ENCODE measurements at places on chromosomes 13 and 19.

DNA sequence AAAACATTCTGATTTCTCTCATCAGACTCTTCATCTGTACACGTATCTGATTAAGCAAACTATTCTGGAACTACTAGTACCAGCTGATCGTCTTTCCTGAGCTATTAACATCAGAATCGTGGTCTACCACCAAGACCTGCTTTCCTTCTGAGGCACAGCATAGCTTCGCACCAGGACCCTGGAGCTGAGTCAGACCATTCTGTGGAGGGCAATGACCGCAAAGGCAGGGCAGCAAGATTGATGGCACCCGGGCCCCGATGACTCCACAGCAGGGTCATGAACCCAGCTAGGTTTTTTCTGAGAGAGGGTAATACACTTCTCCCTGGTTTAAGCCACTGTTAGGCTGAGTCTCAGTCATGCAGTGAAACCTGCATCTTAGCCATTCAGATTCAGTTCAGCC, 158.7 kb upstream of the GPR12 start:
- no peak for DNase-seq

DNA sequence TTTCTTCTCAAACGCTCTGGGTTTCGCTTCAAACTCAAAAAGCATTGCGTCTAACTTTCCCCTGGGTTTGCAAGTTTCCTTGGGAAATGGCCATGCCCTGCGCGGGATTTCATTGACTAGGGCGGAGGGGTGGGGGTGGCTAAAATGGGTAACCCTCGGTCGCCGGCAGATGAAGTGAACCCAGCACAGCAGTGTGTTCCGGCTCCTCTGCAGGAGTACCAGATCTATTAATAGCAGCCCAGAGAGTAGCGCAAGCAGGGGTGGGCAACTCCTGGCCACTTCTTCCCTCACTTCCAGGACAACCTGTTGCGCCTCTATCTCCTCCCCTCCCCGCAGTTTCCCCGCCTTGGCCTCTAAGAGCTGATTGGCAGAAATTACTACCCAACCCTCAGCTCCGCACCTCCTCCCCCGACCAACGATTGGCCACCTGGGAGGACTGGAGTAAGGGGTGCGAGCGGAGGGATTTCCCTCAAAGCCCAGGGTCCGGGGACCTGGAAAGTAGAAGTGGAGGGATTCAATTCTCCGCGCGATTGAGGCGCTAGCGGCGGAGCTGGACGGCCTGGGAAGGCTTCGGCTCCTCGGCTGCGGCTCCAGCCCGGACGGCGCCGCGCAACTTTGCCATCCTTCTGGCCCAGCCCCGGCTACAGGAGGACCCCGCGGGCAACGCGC, at the start of gene FREM2:
Gene FREM2 (plus strand): TSS at position 501 of the 669 bp plus-strand sequence. CDS start 268 bp downstream, outside the sequence.
- DNase-seq: peak; percentile 38

GRCh38 chr13:42272804-42273175, 838 bp downstream of the AKAP11 start:
- DNase-seq: no peak

- no peak for DNase-seq
Observed at GRCh38 chr19:21151460-21151859, 9.6 kb downstream of the ZNF431 start.

GRCh38 chr13:73069206-73069805, 10.5 kb downstream of the KLF5 start:
- no peak for DNase-seq

GRCh38 chr13:23794267-23795161, 94.7 kb downstream of the MIPEP start:
- DNase-seq: no peak

DNA sequence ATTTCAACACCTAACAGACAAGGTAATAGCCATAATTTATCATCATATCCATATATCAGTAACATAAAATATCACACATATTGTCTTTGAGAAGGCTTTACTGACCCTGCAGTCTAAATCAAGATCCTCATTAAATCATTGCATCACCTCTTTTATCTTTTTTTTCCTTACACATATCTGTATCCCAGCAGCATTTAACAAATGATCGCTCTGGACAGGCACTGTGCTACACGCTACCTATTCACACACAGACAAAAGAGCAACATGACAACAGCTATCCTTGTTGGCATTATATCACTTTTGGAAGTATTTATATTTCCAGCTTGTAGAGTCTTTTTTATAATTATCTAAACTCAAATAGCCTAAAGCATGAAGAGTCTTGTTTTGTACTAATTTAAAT, 73.3 kb upstream of the NBEA start:
- no peak for DNase-seq

DNA sequence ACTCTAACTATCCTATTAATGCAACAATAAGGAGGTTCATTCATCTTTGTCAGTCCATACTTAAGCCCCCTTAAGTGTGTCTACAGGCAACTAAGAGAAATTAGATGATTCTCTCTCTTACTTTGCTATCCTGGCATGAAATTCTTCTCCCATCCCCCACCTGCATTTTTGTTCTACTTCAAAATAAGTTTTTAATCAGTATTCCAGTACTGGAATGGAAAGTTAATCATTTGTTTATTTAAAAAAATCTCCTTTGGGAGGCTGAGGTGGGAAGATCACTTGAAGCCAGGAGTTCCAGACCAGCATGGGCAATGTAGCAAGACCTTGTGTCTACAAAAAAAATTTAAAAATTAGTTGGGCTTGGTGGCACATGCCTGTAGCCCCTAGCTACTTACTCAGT, 222.1 kb downstream of the MZT1 start:
- DNase-seq: no peak

DNA sequence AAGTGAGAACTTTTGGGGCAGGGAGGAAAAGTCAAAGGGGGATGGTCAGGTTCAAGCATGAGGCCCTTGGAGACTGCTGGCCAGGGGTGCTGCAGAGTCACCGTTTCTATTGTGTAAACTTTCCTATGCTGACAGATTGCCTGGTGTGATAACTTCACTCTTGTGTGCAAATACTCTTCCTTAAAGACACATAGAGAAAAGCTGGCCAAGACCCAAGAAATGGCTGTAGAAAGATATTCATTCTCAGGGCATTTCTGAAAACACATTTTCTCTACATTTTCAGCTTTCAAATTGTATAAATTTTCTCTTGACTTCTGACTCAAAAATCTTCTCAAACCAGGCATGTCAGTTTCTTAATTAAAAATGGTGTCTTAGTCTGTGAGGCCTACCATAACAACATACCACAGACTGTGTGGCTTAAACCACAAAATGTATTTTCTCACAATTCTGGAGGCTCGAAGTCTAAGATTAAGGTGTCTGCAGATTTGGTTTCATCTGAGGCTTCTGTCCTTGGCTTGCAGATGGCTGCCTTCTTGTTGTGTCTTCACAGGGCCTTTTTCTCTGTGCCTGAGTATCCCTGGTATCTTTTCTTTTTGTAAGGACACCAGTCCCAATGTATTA, 304.5 kb downstream of the KCNRG start:
- no peak for DNase-seq

DNA sequence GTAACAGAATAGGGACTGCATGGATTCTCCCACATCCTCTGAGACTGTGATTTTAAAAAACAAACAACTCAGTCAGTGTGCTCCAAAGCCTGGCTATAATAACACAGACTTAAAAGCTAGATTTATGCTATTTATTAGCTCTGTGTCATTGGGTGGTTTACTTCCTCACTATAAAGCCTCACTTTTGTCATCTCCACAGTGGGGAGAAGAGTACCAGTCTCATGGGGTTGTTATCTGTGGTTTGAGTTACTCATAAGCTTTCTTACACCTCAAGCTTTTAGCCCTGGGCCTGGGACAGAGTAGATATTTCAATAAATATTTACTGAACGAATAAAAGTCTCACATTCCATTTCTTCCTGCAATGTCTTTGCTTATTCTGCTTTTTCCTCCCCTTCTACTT, 5.3 kb downstream of the RNASEH2B start:
- DNase-seq: no peak

DNA sequence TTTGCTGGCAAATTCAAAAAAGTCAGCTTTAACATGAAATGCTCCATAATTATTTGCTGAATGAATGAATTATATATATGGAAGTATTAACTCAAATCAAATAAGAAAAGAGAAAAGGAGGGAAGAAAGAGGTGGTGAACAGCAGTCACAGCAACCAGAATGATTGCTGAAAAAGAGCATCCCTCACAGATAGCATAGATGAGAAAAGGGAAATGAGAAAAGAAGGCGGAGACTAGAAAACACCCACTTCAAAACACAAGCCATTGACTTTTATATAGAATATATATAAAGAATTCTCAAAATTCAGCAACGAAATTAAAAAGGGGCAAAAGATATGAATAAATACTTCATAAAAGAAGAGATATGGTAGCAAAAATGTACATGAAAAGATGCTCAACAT, 75.2 kb downstream of the CAB39L start:
- DNase-seq: no peak
